ENCODE measurements at places on chromosomes 7 and 10.

DNA sequence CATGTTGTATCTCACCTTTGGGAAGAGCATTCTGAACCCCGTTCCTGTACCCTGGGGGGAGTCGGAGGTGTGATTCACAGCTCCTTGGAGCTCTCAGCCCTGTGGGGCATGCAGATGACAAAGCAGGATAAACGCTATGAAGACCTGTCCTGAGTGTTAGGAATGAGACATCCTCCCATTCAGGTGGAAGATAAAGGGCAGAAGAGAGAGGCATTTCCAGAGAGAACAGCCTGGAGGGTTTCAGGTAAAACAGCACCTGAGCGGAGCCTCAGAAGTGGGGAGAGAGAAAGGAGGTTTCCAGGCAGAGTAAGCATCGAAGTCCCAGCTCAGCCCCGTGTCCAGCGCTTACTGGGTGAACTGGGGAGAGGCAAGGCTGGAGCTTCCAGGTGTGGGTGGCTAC is 288.9 kb downstream of the KLF6 start:
- DNase-seq = no peak

DNA sequence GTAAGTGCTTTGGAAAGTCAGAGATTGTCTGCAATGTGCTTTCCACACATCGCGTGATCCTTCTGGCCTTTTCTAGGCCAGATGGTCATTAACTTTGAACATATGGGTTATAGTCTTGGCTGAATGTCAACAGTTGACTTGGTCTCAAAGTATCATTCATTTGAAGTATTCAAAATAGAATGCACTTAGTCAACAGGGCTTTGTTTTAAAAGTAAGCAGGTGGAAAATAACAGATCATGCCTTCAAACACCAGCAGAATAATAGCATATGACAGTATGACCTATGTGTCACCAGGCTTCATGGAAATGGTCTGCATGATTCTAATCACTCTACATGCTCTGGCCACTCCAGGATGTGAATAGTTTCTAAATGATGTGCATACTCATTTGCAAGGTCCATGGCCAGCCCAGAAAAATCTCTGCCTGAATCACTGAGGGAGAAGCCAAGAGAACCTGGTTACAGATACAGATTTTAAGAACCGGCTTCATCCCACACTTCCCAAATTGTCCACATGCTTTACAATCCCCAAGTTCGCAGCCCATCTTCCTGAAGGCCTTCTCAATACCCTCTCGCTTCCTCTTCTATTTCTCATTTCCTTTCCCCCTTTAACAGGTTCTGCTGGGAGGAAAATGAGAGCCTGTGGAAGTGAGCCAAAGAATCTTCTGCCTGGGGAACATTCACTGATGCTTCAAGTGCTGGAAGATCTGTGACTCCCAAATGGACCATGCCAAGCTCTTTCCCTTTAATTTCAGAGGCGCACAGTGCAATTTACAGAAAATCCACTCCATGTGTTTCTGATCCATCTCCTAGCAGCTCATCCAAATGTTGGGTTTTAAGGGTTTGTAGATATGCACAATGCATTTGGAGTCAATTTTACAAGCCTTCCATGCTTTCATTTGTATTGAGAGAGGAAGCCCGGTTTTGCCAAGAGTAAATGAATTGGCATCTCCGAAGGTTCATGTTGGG is 122.8 kb upstream of the GDF10 start:
- no peak for DNase-seq

- no peak for DNase-seq
Measured at GRCh38 chr10:131688304-131688703, 212.5 kb upstream of the PPP2R2D start.

DNA sequence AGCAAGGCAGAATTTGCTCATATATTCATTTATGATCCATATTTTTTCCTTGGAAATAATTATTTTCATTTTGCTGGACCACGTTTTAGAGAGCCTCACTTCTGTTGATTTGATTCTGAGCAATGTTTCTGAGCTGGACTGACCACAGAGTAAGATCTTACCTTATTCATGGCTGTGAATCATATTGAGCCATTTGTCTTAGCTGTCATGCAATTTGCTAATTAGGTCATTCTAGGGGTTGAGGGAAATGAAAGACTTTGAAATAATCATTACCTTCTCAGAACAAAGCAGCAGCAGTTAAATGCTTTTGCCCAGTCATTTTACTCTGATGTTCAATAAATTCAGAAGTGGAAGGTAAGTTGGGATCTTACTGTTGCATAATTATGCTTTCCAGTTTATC is 251.4 kb downstream of the SDK1 start:
- no peak for DNase-seq

DNA sequence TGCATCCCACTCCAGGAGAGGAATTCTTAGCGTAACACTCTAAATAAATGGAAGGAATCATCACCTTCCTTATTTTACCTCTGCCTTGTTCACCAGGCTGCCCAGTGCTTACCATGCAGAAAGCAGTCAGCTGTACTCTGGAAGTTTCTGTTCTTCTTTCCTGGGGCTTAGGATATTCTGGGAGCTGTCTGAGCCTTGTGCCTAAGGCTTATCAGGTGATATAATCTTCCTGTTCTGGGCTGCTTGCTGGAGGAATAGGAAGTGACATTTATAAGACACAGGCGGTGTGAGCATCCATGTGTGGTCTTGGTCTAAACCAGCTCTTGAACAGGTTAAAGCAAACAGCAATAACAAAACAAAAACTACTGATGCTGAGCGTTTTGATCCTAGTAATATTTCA is 13.5 kb downstream of the KCTD7 start:
- no peak for DNase-seq

DNA sequence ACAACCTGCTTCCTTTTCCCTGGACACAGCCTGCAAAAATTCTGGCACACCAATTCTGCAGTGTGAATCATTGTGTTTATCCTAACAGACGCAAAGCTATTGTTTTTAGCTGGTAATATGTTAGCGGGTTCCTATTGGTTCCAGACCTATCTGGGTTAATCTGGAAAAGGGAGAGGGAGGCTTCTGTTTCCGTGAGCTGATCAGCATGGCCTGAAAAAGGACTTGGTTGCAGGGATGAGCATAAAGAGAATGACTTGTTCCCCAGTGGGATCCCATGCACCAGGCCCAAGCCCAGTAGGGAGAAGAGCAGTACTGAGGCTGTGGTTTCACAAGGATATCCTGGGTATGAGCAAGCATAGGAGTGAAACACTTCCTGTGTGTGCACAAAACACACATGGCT is 78.4 kb downstream of the PDE1C start:
- DNase-seq = no peak

- DNase-seq = no peak
Measured at GRCh38 chr7:13288516-13288915, 601.1 kb downstream of the ARL4A start.

GRCh38 chr7:70354409-70355169 is 756.3 kb downstream of the AUTS2 start:
- no peak for DNase-seq

DNA sequence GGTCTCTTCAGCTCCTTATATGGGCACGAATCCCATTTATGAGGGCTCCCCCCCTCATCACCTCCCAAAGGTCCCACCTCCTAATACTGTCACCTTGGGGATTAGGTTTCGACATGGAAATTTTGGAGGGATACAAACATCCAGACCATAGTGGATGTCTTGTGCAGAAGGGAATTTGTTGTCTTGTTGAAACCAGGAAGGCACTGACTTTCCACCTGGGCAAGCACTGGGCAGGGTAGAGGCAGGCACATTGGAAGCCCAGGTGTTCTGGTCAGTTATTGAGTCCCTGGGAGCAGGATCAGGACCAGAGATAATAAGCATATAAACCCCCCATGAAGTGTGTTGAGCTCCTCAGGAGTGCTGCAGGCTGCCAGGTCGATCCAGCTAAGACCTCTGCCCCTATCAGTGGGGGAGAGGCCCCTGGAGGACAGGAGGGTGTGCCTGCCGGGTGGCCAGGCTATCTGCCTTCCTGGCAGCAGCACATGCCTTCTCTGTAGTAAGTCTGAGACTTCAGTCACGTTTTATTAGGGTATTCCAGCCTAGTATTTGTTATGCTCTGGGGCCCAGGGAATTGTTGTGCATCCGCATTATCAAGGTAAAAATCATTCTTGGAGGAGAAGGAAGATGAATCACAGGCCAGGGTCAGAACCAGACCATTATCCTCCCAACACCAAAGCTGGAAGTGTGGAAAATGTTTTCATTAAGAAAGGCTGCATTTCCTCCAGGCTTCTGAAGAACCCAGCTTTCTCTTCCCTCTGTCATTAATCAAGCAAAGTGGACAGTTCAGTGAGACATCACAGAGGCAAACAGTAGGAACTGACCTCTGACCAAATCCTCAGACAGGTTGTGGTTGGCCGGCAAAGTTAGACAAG is 503.1 kb downstream of the GRID1 start:
- DNase-seq = no peak

- DNase-seq = no peak
Measured at GRCh38 chr7:50307368-50308032, 3.0 kb downstream of the IKZF1 start.

DNA sequence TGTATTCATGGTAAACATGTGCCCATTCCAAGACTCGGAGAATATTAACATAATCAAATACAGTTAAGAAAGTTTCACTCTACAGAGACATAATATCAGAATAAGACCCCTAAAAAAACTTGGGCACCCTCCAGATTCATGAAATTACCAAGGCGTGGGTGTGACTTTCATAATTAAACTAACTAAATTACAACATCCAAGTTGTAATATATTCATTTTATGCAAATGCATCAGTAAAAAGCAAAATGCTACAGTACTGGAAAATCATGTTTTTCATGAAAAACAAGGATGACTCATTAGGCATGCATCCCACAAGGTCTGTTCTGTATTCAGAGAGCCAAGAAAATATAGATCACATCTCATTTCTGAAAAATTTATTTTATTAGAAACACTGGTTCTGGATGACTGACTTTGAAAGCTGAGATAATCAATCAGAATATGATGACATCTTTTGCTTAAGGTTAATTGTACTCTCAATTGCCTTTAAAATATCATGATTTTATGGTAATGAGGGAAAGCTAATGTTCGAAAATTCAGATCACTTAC is 248.8 kb upstream of the SMIM30 start:
- no peak for DNase-seq

DNA sequence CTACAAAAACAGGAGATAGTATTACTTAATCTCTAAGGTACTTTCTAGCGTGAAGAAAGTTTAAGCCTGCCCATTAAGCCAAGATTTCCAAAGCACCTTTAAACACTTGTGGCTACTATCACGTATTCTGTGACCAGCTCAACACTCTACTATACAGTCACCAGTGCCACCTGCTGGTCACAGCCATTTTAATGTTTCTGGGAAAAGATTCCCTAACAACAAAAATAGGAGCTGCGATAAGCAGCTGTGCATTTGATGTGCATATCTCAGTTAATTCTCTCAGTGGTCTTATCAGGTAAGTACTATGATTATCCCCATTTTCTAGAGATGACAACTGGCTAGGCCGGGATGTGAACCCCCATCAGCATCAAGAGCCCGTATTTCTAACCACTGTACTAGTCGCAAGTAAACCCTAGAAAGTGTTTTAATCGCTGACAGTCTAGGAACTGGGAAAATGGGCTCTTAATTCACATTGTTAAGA is 860 bp downstream of the SEC31B start:
- peak; percentile 20 for DNase-seq

DNA sequence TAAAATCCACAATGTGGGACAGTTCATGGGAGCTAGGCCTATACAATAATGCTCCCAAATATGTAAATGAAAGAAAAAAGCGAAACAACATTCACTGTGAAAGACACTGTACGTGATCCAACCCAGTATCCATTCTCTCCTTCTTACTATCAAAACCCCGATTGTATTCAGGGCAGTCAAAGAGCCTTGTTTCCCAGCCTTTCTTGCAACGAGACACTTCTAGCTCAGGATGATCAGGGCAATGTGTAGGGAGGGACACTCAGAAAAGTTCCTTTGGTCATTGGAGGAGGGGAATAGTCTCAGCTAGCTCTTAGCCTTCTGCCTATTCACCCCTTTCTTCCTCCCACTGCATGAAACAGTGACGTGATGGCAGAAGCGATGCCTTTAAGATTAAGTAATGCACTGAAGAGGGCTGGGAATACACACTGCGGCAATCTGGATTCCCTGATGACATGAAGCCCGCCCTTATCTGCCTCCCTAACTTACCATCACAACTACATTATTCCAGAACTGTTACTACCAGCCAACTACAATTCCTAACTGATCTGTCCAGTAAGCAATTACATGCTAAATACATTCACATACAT is 27.3 kb downstream of the UBE2H start:
- no peak for DNase-seq

GRCh38 chr7:100509231-100509630 is 25.5 kb downstream of the NYAP1 start:
- no peak for DNase-seq

DNA sequence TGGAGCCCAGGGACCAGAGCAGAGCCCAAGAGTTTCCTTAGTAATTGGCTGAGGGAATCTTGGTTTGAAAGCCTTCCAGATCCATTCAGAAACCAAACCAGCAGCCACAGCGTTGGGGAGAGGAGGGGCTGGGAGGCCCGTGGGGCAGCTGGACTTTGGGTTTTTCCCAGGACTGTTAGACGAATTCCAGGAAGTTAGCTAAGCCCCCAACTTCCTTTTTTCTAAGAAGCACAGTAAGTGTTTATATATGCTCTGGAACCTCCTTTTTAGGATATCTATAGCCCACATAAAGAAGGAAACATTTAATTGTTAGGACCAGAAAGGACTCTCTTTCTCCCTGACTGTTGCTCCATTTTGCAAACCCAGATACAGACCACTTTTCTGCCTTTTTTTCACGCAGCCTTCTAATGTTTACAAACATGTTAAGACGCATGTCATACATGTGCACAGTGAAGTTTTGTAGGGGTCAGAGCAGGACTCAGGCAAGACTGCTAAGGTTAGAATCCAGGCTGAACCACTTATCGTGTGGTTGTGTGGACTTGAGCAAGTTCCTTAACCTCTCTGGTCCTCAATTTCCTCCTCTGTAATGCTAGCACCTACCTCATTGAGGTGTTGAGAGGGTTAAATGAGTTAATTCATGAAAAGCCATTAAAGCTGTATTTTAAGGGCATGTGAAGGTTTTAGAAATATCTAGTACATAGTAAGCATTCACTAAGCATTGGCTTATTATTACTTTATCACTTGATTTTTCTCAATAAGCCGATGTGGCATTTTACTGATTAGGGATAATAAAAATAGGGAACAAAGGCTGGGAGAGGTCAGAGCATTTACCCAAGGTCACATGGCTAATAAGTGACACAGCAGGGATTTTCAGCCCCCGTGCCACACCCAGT is 42.4 kb downstream of the TBATA start:
- DNase-seq = no peak

- DNase-seq = no peak
Measured at GRCh38 chr10:95565336-95565735, 4.2 kb upstream of the SORBS1 start.

DNA sequence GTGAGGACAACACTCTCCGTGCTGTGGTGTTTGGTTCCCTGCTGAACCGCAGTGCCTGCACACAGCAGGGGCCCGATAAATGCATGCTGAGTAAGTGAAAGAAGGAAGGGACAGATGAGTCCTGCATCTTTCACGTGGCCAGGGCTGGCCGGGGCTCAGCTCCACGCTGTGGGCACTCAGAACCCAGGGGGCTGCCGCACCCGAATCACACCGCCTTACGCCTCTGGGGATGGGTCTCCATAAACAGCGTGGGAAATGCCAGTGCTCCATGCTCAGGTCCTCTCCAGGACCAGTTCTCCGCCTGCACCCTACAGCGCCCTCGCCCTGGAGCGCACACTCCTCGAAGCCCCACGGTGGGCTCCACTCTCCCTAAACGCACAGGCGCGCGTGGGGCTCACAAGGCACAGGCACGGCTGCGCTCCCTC is 38.1 kb downstream of the RASGEF1A start:
- no peak for DNase-seq
